ENCODE measurements at places on chromosomes 12 and 14.
A peak's percentile ranks its signal among the peaks of the same experiment; 100 is the strongest.

DNA sequence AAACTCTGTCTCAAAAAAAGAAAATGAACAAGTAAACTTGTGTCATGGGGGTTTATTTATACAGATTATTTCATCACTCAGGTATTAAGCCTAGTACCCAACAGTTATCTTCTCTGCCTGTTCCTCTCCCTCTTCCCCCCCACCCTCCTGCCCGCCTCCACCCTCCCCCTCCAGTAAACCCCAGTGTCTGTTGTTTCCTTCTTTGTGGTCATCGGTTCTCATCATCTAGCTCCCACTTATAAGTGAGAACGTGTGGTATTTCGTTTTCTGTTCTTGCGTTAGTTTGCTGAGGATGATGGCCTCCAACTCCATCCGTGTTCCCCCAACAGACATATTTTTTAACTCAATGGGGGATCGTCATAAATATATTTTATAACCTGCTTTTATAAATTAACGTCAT lies 12.3 kb downstream of the IL31 start:
- H3K36me3 ChIP-seq = no peaks in the 10 kb centered on the region
- H3K4me1 ChIP-seq = no peaks in the 10 kb centered on the region
- H3K27me3 ChIP-seq = no peaks in the 10 kb centered on the region
- H3K27ac ChIP-seq = no peak overlapping the region

- peaks cover 6% of the 10 kb centered on the region for H3K4me1 ChIP-seq
- H3K27me3 ChIP-seq = no peaks in the 10 kb centered on the region
- no peaks in the 10 kb centered on the region for H3K36me3 ChIP-seq
- no peak overlapping the region for H3K4me3 ChIP-seq
- DNase-seq = no peak
- H3K27ac ChIP-seq = no peak overlapping the region
Observed at GRCh38 chr12:46124132-46124847, 133.9 kb upstream of the SCAF11 start.

DNA sequence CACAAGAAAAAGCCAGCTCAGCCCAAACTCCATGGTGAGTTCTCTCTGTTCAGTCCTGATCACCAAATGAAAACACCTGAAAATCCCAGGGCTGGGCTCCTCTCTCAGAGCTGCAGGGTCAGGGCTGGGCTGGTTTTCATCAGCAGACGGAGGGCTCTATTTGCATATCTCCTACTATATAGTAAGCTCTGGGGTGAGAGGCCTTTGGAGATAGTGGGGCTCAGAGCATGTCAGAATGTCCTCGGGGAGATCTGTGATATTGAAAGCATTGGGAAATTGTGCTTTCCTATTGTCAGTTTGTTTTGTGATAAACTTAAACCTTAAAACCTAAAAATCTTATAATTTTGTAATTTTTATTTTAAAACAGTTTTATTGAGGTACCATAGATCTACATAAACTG lies 742.6 kb downstream of the TMEM121 start:
- DNase-seq = no peak
- H3K36me3 ChIP-seq = no peaks in the 10 kb centered on the region
- no peak overlapping the region for H3K4me3 ChIP-seq
- no peaks in the 10 kb centered on the region for H3K4me1 ChIP-seq
- H3K27me3 ChIP-seq = peaks cover 33% of the 10 kb centered on the region

- H3K27ac ChIP-seq = no peak overlapping the region
- no peaks in the 10 kb centered on the region for H3K36me3 ChIP-seq
- no peaks in the 10 kb centered on the region for H3K27me3 ChIP-seq
- no peak overlapping the region for H3K4me3 ChIP-seq
- no peaks in the 10 kb centered on the region for H3K4me1 ChIP-seq
- no peak for DNase-seq
Observed at GRCh38 chr12:58930770-58931324, 10.5 kb upstream of the LRIG3 start.

GRCh38 chr12:6745741-6746525 lies 7.0 kb downstream of the MLF2 start:
- DNase-seq = no peak
- no peak overlapping the region for H3K4me3 ChIP-seq
- no peak overlapping the region for H3K27ac ChIP-seq

DNA sequence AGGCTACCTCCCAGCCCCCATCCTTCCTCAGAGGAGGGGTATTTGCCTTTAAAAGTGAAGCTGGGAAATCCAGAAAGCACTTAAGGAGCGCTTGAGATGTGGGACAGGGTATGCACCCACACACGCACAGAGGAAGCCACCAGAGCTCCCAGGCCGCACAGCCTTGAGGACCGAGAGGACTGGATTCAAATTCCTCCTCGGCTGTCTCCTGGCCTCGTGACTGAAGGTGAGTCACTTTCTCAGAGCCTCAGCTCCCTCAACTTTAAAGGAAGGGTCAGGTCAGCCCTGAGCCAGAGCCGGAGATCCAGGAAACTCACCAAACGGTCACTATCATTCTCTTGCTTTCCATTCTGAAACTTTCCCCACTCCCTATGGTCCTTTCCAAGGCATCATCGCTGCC lies 37.6 kb downstream of the BCL11B start:
- no peak for DNase-seq
- no peaks in the 10 kb centered on the region for H3K36me3 ChIP-seq
- H3K4me1 ChIP-seq = no peaks in the 10 kb centered on the region
- no peaks in the 10 kb centered on the region for H3K27me3 ChIP-seq
- H3K4me3 ChIP-seq = no peak overlapping the region

DNA sequence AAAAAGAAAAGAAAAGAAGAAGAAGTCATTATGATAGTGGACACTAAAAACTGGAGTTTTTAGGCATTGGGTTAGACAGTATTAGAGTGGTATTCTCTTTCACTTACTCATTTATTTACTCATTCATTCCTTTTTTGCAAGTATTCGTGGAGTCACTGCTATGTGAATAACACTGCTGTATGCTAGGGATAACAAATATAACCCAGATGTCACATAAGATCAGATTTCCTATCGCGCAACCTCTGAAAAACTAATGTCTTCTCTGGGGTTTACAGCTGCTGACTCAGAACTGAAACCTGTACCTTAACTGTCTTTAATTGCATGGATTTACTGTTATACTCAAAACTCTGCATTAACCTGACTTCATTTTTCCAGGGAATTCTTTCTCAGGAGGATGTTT lies 353.7 kb downstream of the LRIG3 start:
- no peak for DNase-seq
- no peaks in the 10 kb centered on the region for H3K36me3 ChIP-seq
- no peak overlapping the region for H3K27ac ChIP-seq
- H3K4me1 ChIP-seq = no peaks in the 10 kb centered on the region
- no peak overlapping the region for H3K4me3 ChIP-seq

DNA sequence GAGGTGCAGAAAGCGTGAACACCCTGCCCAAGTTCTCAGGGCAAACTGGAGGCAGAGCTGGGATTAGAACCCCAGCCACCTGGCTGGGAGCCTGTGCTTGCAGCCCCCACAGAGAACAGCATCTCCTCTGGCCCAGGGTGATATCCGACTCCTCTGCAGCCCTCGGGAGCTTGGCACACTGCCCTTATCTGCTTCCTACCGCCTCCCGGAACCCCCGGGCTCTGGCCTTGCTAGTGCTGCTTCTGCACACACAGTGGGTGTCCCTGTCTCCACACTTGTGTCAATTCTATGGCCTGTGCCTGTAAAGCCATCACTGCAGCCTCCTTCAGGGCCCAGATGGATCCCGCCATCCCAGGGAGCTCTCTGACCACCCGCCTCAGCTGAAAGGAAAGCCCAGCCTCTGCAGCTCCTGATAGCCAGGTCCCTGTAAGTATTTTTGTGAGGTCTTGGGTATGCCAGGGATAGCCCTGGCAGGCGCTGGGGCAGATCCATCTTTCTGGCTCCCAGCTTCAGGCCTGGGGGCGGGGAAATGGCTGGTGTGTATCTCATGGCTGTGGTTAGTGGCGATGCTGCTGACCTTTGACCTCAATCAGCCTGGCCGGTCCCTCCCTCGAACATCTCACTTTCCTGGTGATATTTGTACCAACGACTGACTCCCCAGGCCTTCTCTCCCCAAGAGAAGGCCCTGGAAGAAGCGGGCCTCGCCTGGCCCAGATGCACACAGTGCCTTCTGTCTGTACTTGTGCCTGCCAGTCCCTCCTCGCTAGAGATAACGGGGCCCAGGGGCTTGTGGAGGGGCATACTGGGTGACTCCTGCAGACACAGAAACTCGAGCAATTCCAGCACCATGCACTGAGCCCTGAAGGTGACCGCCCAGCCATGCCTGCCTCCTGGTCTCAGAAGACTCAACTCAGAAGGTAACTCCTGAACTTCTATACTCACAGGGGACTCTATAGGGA lies 183.8 kb downstream of the CALM1 start:
- H3K27ac ChIP-seq = no peak overlapping the region
- H3K4me1 ChIP-seq = no peaks in the 10 kb centered on the region
- H3K4me3 ChIP-seq = no peak overlapping the region
- no peaks in the 10 kb centered on the region for H3K27me3 ChIP-seq
- DNase-seq = no peak

GRCh38 chr12:17077594-17077993 lies 471.6 kb upstream of the LMO3 start:
- H3K4me3 ChIP-seq = no peak overlapping the region
- H3K36me3 ChIP-seq = no peaks in the 10 kb centered on the region
- DNase-seq = no peak
- H3K4me1 ChIP-seq = no peaks in the 10 kb centered on the region

GRCh38 chr12:26239122-26239851 lies 43.9 kb downstream of the SSPN start:
- H3K27me3 ChIP-seq = no peaks in the 10 kb centered on the region
- H3K4me3 ChIP-seq = no peak overlapping the region
- H3K36me3 ChIP-seq = no peaks in the 10 kb centered on the region

GRCh38 chr14:87896393-87897380 lies 96.3 kb downstream of the GALC start:
- no peak for DNase-seq
- no peaks in the 10 kb centered on the region for H3K4me1 ChIP-seq
- no peak overlapping the region for H3K27ac ChIP-seq

- no peaks in the 10 kb centered on the region for H3K36me3 ChIP-seq
- H3K27me3 ChIP-seq = no peaks in the 10 kb centered on the region
- no peak overlapping the region for H3K4me3 ChIP-seq
- no peaks in the 10 kb centered on the region for H3K4me1 ChIP-seq
Observed at GRCh38 chr14:73623504-73624054, 11.3 kb downstream of the ACOT6 start.

- no peaks in the 10 kb centered on the region for H3K36me3 ChIP-seq
- H3K27me3 ChIP-seq = no peaks in the 10 kb centered on the region
- no peaks in the 10 kb centered on the region for H3K4me1 ChIP-seq
Observed at GRCh38 chr12:113748707-113749432, 217.3 kb downstream of the RBM19 start.

DNA sequence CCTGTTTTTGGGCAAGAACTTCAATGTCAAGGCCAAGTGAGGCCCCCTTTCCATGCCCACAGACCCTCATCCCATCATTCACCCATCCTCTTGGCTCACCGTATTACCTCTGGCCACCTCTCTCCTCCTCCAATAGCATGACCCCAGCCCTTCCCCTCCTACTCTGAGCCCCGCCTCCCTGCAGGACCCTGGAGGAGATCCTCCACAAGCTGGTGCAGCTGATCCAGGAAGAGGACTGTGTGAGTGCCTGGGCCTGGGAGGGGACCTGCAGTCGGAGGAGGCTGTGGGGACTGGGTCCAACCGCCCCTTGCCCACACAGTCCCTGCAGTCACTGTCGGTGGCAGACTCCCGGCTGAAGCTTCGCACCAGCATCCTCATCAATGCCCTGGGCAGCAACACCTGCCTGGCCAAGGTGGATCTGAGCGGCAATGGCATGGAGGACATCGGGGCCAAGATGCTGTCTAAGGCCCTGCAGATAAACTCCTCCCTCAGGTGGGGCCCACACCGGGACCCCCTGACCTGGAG lies 7.2 kb downstream of the CARMIL3 start:
- H3K4me1 ChIP-seq = peaks cover 40% of the 10 kb centered on the region
- no peaks in the 10 kb centered on the region for H3K27me3 ChIP-seq
- no peak overlapping the region for H3K4me3 ChIP-seq
- no peaks in the 10 kb centered on the region for H3K36me3 ChIP-seq

GRCh38 chr12:48109424-48109823 lies 3.5 kb upstream of the SENP1 start:
- no peak for DNase-seq
- no peak overlapping the region for H3K27ac ChIP-seq
- H3K27me3 ChIP-seq = no peaks in the 10 kb centered on the region
- no peaks in the 10 kb centered on the region for H3K36me3 ChIP-seq
- no peak overlapping the region for H3K4me3 ChIP-seq

GRCh38 chr12:21894792-21895595 lies 46.2 kb downstream of the ABCC9 start:
- peak; percentile 70 for DNase-seq
- no peaks in the 10 kb centered on the region for H3K4me1 ChIP-seq
- no peak overlapping the region for H3K4me3 ChIP-seq
- H3K36me3 ChIP-seq = no peaks in the 10 kb centered on the region
- H3K27me3 ChIP-seq = no peaks in the 10 kb centered on the region

DNA sequence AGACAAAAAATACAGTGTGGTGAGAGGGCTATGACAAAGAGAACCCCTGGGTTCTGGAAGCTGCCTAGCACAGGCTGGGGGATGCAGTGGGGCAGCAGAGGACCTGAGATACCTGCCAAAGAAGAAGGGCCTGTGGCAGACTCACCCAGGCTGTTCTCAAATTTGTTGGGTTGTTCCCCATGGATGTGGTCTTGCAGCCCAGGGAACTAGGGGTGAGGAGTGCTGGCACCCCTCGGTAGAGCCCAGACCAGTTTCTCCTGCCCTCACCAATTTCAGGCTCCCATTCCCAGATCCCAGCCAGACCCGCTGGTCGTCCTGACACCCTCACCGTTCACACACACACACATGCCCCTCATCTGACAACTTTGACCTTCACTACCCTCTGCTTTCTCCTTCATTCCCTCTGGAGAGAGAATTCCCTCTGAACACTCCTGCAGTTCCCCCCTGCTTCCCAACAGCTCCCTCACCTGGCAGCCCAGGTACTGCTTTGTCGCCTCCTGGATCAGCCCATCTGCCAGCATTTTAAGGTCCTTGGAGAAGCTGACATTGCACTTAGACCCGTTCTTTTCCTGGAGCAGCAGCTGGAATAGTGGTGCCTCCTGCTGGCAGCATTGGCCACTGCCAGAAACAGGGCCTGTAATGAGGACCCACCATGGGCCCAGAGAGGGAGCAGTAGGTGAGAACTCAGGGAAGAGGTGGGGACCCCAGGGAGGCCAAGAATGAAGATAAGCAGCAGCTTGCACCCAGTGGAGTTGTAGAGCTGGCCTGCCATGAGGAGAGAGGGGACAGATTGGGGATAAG lies 5.9 kb upstream of the GDF11 start:
- H3K36me3 ChIP-seq = no peaks in the 10 kb centered on the region
- H3K27ac ChIP-seq = no peak overlapping the region
- H3K4me1 ChIP-seq = no peaks in the 10 kb centered on the region
- no peaks in the 10 kb centered on the region for H3K27me3 ChIP-seq
- H3K4me3 ChIP-seq = no peak overlapping the region
- DNase-seq = peak; percentile 59

GRCh38 chr14:92687681-92688433 lies 60.6 kb downstream of the LGMN start:
- H3K27ac ChIP-seq = peak overlapping the region; percentile 10
- H3K4me3 ChIP-seq = peak overlapping the region; percentile 21
- no peak for DNase-seq
- H3K4me1 ChIP-seq = no peaks in the 10 kb centered on the region
- H3K36me3 ChIP-seq = peaks cover 9% of the 10 kb centered on the region
- H3K27me3 ChIP-seq = no peaks in the 10 kb centered on the region

All from right lobe of liver (tissue), 6 donors.